Fibroblast of skin of left biceps (primary cell): ENCODE measurements at places on chromosomes 1 and 21.
A peak's percentile ranks its signal among the peaks of the same experiment; 100 is the strongest.

DNA sequence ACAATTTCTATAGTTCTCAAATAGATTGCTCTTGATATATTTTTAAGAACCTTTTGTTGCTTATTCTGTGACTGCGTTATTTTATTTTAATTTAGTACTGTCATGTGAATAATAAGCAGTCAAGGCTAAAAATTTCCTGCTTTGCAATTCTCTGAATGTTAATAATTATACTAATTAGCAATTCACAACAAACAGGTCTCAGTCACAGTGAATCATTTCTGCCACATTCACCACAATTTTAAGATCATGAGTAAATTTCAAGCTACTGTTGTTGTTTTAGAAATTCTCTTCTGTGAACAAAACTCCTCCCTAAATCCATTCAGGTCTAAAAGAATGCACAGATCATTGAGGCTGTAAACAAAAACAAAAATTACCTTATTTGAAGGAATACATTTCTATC, 339.6 kb upstream of the DPYD start:
- DNase-seq, result no peak

DNA sequence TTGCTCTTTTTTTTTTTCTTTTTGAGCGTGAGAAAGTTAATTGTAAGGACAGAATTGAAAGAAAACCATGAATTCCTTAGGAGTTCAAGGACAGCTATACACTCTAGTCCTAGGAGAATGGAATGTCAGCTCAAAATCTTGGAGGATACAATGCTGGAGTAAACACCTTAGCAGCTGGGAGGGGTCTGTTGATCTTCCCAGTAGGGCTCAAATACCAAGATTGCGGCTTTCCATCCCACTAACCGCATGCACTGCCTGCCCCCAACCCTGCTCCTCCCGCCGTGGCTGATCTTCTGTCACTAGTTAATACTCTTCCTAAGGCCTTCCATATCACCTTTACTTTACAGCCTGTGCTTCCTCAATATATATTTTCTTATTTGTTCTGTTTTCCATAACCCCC, 2.6 kb upstream of the PDC start:
- no peak for DNase-seq

DNA sequence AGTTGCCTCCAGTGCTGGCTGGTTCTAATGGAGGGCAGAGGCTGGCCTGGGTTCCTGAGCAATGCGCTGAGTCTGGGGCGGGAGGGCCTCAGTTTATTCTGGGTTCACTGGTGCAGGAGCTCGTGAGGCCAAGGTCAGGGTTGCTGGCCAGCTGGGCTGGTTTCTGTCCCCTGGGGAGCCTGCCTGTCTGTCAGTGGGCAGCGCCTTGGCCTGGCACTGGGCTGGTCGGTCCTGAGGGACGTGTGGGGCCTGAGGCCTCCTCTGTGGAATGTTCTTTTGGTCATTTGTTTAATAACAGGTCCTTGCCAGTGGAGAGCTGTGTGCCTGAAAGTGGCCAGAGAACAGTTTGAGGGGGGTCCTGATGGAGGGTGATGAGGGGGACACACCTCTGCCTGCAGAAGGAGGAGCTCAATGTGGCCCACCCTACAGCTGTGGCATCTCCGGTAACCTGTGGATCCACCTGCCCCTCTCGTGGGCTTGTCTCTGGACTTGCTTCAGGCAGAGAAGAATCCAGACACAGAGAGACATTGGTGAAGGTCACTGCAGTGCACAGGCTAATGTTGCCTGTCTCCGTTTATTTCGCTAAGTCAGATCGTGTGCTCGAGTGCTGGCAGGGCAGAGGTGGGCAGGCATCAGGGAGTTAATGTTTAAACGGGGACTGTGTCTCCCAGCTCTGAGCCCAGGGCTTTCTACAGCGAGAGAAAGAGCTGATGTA, 34.6 kb downstream of the COQ8A start:
- no peak for DNase-seq

DNA sequence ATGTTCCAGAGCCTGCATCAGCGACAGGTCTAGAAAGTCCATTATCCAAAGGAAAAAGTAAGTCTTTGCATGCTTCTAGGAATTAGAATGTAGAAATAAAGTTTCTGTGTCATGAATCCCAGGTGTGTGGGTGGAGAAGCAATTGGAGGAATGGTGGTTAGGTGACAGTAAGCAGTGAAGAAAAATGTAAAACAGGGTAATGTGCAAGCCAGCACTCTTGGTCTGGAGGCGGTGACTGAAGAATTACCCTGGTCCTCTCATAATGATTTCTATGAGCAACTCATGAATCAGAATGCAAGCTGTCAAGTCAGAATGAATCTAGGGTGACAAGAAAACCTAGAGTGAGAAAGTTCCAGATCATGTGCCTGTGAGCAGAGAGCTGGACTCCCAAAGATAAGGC, 33.6 kb downstream of the PLPPR4 start:
- DNase-seq, result no peak

DNA sequence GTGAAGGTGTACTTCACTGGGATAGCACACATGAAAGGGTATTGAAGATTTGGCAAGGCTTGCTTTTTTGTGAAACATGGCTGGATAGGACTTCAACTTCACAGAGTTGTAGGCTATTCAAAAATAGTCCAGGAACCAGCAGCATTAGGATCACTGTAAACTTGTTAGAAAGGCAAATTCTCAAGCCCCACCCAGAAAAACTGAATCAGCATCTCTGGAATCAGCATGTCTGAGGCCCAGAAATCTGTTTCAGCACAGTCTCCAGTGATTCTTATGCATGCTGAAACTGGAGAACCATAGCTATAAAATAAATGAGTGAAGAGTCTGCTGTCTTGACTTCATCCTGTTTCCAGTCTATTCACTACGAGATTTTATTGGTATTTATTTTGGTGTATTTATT, 8.1 kb upstream of the KRTAP21-3 start:
- DNase-seq, result no peak

DNA sequence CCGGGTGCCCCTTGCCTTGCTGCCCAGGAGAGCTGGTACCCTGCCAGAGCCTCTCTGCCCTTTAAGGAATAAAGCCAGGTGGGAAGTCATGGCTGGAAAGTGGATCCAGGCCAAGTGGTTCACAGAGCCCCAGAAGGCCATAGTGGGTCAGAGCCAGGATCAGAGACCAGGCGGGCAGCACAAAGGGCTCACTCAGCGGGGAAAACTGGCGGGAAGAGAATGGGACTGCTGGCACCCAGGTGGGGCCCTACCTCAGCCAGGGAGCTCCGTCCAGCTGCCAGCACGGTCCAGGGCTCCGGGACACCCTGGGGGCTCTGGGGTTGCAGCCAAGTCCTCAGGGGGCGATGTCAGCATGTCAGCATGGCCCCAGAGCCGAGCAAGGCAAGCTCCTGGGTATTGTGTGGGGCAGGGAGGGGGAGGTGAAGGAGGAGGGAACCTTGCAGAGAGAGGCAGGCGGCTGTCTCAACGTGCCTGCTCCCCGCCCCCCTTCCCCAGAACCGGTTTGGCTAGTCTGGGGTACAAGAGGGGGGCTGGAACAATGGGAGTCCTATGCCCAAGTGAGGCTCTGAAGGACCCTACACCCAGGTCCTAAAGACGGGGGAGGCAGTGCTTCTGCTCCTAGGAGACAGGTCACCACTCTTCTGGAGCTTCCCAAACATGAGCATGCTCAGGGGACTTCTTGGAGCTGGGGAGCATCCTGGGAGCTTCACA, at the start of gene ARHGEF19:
Gene ARHGEF19 (minus strand): TSS at position 402 of the 711 bp plus-strand sequence. CDS start 3,598 bp downstream, outside the sequence.
- DNase-seq, result no peak

DNA sequence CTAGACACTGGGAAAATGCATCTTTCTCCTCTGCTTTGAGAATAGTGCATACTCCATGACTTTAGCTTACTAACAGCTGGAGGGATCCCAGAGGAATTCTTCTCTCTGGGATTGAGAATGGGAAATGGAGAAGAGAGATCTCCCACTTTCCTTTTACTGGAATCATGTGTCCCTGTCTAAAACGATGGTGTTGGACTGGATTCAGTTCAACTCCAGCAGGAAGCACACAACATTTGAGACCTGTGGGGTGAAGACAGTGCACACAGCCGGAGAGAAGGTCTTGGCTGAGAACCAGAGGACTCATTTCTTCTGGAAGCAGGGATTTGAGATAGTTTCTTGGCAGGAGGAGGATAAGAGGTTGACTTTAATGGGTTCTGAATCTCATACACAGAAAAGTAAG, 58.7 kb downstream of the TRABD2B start:
- peak; percentile 62 for DNase-seq

- DNase-seq, result no peak
Measured at GRCh38 chr1:86018283-86018923, 138.2 kb downstream of the COL24A1 start.

DNA sequence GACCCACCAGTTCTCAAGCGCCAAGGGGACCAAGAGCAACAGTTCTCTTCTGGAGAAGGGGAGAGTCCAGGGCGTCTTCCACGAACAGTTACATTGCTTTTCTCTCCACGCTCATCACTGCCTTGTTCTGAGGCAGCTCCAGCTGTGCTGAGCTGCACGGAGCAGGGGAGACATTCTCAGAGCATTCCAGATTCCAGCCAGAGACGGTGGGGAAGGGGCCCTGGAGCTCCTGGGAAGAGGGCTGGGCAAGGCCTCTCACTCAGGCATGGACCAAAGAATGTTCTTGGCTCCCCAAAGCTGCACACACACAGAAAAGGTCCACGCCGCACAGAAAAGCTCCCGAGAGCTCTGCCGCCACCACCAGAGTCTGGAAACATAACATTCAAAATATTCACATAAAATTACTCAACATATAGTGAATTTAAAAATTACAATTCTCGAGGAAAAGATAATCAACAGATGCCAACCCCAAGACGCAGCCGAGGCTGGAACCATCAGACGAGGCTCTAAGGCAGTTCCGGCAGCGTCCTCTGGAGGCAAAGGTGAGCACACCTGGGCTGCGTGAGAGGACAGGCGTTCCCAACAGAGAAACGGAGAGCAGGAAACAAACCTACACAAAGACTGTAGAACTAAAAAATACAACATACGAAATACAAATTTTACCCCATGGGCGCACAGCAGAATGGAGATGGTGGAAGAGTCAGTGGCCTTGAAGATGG, 40.5 kb downstream of the UBE2G2 start:
- no peak for DNase-seq

DNA sequence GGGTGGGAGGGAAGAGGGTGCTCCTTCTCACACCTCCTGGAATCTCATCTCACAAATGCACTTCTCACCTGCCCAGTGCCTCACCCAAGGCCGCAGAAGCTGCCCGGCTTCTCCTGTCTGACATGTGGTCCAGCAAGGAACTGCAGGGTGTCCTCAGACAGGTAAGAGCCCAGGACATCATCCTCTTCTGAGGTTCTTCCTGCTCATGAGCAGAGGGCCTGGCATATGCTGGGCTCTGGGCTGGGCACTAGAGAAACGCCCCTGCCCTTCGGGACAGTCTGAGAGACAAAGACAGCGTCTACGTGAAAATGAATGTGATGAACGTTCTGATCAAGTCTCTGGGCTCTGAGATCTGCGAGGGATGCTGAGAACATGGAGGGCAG, 42.4 kb downstream of the PKP1 start:
- DNase-seq, result no peak

DNA sequence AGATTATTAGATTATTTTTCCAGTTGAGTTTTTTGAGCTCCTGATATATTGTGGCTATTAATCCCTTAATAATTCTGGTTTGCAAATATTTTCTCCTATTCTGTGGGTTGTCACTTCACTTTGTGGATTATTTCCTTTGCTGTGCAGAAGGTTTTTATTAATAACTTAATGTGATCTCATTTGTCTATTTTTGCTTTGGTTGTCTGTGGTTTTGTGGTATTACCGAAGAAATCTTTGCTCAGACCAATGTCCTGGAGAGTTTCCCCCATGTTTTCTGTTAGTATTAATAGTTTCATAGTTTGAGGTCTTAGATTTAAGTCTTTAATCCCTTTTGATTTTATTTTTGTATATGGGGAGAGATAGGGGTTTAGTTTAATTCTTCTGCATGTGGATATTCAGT, 7.1 kb upstream of the TBX19 start:
- DNase-seq, result no peak

DNA sequence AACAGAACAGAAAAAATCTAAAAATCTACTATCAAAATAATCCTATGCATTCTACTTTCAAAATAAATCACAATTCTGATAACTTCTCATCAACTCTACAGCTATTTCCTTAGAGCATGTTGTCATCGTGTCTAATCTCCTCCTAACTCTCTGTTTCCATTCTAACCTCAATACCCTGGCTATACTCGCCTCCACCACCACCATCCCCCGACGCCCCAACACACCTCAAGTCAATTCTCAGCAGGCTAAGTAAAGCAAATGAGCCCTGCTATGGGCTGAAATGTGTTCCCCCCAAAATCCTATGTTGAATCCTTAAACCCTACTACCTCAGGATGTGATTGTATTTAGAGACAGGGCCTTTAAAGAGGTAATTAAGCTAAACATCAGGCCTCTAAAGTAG, 34.6 kb downstream of the NRDC start:
- no peak for DNase-seq

- DNase-seq, result no peak
Measured at GRCh38 chr1:63643517-63643916, 50.3 kb downstream of the PGM1 start.

DNA sequence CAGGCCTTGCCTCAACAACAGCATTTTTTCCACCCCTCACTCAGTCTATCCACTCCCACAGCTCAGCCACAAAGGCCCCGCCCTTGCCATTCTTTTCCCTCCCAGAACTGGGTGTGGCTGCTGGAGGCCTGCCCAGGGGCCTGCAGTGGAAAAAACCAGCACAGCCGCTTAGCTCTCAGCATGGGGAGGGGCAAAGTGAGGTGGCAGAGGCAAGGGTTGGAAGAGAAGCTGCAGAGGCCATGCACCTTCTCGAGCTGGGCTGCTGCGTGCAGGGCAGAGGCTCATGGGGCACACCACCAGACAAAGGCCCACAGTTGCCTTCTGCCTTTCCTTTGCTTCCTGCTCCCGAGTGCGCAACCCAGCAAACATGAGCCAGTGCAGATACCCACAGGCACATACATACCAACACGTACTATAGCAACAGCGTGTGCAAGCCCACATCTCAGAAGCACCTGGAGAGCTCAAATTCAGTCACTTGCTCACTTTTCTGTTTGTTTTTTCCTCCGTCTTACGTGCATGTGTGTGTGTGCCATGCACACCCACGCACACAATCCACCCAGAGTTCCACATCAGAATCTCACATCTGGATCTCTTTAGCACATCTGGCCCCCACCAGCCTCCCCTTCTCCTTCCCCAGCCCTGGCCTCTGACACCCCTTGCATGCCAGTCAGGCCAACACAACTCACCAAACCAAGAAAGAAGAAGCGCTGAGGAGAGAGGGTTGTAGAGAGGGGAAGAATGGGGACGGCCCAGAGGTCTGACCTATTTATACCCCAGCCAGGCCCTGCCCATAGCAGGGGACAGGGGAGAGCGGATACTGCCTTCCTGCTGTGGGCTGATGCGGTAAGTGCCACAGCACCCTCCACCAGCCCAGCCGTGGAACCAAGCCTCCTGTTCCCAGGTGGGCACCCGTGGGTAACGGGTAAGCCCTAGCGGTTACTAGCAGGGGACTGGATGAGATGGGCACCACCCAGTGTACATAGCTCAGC, at the start of gene S100A4:
Gene S100A4 (minus strand): TSS at position 740 of the 989 bp plus-strand sequence. CDS start 1,012 bp downstream, outside the sequence.
- DNase-seq, result peak; percentile 84

- DNase-seq, result no peak
Measured at GRCh38 chr1:247421074-247421473, 5.1 kb downstream of the NLRP3 start.

DNA sequence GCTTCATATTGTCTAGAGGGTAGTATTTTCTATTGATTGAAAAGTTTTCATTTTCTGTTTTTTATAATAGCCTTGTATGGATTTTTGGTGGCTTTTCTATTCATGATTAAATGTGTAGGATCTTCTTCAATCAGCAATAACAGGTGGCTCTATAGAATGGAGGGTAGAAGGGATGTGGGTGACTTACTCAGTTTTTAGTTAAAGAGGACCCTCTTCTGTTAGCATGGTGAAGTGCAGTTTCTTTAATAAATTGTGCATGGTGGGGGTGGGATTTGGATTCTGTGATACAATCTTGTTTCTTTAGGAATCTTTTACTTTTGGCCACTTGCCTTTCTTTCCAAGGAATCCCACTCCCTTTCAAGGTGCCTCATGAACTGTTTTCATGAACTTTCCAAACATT, 64.7 kb downstream of the SLC35A3 start:
- no peak for DNase-seq
